Activated CD8-positive, alpha-beta memory T cell treated with anti-CD3 and anti-CD28 coated beads for 36 hours (primary cell): ENCODE measurements at places on chromosomes 4 and X. TPM values are rescaled to one million over a fixed set of nuclear protein-coding genes. Genes with fewer than 3 reads are reported as not detected.

UCHL1 gene
- total RNA-seq = 2.3 TPM

DGAT2L6 gene
- not detected for total RNA-seq

KIT gene
- 0.04 TPM for total RNA-seq

MAGEC3 gene
- not detected for total RNA-seq
